ENCODE measurements at places on chromosomes 3 and 15.

DNA sequence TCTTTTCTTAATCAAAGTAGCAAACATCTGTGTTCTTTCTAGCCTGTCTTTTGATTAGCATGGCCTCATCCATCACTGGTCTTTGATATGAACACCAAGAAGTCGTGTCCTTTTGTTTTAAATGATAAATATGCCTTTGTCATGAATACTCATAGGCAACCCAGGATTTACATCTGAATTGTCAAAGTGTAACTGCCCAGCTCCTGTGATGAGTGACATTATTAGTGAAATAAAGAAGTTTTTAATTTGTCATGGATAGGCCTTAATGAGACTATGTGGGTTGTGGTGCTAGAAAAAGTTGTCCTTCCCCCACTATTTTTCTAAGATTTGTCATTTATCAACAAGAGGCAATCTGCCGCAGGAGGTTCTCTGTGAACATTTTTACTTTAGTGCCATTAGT, 150.0 kb downstream of the CDIN1 start:
- no peak for DNase-seq

DNA sequence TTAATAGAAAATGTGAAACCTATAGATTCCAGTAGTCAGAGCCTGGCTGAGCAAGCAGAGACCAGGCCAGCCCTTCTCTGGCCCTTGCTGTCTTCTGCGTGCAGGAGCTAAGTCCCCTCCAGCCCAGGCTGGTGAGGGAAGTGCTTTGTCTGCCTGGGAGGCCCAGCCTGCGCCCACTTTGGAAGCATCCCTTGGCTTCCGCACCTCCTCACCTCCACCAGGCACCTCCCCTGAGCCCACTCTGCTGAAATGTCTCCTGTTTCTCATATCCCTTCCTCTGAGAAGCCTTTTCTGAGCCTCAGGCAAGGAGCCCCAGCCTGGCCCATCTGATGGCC, 45.3 kb downstream of the ALDH1L1 start:
- DNase-seq = no peak

GRCh38 chr3:61866153-61866542, 304.8 kb downstream of the PTPRG start:
- no peak for DNase-seq

GRCh38 chr15:60101416-60101815, 97.3 kb downstream of the FOXB1 start:
- DNase-seq = no peak

- DNase-seq = no peak
Observed at GRCh38 chr3:130093741-130094391, 12.2 kb downstream of the ALG1L2 start.

- no peak for DNase-seq
Observed at GRCh38 chr3:136818191-136818768, 646 bp upstream of the SLC35G2 start.
